ENCODE measurements at places on chromosomes 2 and 18.

GRCh38 chr2:210046851-210047500 lies 44.5 kb downstream of the RPE start:
- no peak for DNase-seq

- no peak for DNase-seq
Measured at GRCh38 chr2:207892716-207893402, 123.2 kb upstream of the FZD5 start.

DNA sequence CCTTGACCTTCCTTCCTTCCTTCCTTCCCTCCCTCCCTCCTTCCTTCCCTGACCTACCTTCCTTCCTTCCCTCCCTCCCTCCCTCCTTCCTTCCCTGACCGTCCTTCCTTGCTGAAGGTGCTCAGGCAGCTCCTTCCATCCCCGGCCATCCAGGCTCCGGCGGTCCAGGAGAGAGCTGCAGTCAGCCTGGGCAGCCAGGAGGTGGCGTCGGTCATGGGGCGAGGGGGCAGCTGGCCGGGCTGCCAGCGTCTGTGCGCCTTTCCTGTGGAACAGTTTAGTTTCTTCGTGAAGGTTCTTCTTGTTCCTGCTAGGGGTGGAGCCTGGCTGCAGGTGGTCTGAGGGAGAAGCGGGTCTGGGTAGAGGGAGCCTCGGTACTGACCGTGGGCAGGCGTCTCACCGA lies 15.7 kb downstream of the GPR35 start:
- peak; percentile 76 for DNase-seq

DNA sequence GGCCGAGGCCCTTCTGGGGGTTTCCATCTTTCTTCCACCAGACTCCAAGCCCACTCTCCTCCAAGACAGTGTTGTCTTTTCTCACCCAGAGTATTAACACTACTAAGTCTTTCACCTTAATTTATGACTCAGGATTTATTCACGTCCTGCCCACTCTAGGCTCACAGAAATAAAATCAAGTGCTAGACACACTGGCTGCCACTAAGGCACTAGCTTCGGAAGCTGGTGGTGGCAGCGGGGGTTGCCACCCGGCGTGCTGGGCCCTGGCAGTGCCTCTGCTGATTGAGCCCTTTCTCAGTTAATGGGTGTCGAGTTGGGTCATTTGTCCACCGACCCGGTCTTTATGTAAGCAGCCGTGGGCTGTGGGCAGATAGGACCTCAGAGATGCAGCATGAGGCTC lies 93.6 kb upstream of the FZD5 start:
- no peak for DNase-seq

GRCh38 chr2:145599756-145600155 lies 1079.8 kb upstream of the ZEB2 start:
- DNase-seq, result no peak

DNA sequence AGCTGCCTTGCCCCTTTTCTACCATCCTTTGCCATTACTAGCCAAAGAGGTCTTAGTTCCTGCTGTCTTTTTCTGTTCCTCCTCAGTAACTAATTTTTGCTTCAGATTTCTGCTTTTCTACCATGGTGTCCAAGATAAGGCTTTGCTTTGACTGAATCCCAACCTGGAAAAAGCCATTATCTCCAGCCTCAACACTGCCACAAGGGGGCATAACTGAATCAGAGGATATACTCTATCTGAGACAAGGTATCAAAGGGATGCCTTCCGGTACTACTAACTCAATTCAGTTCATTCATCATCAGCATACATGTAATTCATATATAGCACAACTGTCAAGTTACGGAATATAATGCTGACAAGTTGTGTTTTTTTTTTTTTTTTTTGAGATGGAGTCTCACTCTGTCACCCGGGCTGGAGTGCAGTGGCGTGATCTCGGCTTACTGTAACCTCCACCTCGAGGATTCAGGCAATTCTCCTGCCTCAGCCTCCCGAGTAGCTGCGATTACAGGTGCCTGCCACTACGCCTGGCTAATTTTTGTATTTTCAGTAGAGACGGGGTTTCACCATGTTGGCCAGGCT lies 11.4 kb downstream of the OSGEPL1 start:
- no peak for DNase-seq

DNA sequence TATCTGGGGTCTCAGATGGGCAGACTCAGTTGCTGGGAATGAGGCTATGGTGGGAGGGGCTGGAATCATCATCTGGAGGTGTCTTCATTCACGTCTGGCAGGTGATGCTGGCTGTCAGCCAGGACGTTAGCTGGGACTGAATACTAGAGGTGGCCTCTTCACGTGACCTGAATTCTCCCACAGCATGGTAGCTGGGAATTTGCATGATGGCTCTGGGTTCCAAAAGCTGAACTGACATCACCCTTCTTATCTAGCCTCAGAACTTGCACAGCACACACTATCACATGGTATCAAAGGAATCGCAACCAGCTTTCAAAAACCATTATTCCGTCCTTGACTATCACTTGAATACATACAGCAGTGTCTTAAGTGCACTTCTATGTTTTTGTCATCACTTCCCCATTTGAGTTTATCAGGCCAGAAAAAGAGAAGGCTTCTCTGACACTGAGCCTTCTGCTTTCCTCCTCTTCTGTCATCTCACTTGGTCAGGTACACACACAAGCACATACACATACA lies 53.0 kb upstream of the LRP2 start:
- no peak for DNase-seq

GRCh38 chr2:100982431-100982861 lies 19.6 kb upstream of the RPL31 start:
- no peak for DNase-seq

- no peak for DNase-seq
Measured at GRCh38 chr2:182281276-182281675, 145.6 kb downstream of the PDE1A start.

- DNase-seq, result peak; percentile 70
Measured at GRCh38 chr2:10242998-10243925, 59.4 kb upstream of the HPCAL1 start.

DNA sequence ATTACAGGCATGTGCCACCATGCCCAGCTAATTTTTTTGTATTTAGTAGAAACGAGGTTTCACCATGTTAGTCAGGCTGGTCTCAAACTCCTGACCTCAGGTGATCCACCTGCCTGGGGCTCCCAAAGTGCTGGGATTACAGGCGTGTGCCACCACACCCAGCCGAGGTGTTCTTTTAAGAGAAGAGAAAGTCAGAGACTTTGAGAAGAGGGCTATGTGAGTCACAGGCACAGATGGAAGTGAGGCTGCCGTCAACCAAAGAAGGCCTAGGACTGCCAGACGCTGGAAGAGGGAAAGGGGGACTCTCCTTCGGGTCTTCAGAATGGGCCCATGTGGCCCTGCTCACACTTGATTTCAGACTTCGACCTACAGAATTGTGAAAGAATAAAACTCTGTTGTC lies 67.2 kb upstream of the SH3BP4 start:
- no peak for DNase-seq
